ENCODE measurements at places on chromosomes 3 and 15.

- no peak for DNase-seq
These were observed 22.9 kb downstream of the FYCO1 start for GRCh38 chr3:45972534-45973402.

GRCh38 chr15:69045802-69046201 lies 31.3 kb downstream of the NOX5 start:
- no peak for DNase-seq

DNA sequence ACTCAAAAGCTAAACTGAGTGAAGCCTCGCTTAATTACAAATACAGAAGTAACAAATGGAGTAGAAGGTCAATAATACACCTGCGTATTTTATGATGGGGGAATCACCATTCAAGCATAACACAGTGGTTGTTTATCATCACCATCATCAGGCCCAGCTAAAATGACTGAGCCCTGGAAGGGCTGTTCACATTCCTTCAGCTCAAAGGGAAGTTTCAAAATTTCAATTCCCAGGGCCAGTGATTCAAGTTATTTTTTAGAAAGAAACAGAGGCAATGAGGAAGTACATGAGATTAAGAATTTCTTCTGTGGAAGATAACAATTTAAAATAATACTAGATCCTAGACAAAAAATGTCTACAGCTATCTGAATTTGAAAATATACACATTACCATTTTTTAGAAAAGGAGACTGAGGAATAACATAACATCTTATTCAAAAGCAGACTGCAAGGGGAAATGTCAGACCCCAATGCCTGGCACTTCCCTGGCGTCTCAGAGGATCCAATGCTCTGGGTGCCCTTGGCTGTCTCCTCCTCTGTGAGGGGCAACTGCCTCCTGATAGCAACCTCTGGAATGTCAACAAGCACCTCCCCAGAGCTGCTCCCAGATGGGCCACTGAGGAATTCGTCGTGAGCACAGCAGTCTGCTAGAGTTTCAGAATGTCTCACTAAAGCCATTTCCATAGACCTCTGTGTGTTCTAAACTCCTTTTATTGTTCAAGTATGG lies 22.8 kb downstream of the EHD4 start:
- DNase-seq: no peak

DNA sequence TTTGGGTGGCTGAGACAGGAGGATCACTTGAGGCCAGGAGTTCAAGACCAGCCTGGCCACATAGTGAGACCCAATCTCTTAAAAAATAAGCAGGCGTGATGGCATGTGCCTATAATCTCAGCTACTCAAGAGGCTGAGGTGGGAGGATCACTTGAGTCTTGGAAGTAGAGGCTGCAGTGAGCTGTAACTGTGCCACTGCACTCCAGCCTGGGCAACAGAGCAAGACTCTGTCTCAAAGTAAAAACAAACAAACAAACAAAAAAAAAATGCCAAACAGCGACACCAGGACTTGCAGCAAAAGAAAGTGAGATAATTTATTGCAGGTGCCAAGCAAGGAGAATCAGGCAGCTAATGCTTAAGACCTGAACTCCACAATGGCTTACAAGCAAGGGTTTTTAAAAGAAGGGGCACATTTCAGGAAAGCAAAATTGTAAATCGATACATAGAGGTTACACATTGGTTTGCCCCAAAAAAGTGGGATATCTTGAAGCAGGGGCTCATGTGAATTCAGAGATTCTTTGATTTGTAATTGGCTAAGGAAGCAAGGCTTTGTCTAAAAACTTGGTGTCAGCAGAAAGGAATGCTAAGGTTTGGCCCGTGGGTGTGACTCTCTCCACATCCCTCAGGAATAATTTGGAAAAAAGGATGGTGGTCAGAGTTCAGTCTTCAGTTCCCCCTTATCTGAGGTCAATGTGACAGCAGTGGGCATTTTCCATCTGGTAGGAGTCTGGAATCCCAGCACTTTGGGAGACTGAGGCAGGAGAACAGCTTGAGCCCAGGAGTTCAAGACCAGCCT lies 5.2 kb upstream of the MPI start:
- no peak for DNase-seq

DNA sequence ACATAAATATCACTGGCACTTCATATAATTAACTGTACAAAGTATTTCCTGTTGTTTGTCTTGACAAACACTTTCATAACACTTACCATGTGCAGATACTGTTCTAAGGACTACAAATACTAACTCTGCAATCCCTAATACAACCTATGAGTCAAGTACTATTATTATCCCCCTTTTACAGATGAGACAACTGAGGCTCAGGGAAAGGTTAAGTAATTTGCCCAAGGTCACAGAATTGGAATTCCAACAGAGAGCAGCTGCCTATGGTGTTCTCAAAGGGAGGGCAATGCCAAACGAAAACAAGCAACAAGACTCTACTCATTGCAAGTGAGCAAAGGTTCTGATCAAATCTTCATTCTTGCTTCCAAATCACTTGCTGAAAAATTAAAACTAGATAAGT lies 85.9 kb downstream of the MAGI1 start:
- DNase-seq: no peak

DNA sequence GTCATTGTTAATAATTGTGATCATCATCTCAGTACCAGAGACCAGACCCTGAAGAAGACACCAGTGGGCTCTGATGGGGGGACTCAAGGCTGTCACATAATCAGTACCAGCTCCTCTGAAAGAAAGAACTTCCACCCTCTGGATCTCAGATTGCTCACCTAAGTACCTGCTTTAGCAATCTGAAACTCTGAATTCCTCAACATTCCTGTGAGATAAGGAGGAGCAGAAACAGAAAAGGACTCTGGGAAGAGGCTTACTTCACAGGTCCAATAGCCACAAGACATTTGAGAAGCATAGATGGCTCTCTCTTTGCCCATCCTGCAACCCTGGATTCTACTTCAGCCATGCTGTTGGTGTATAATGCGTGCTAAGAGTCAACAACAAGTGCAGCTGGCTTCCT lies 44.0 kb upstream of the OXTR start:
- no peak for DNase-seq
